Central memory CD8-positive, alpha-beta T cell (primary cell): ENCODE measurements at places on chromosomes 5 and 9.

GRCh38 chr9:109969573-109970237 is 189.7 kb downstream of the PALM2AKAP2 start:
- DNase-seq, result no peak
- H3K4me1 ChIP-seq, result peaks cover 14% of the 10 kb centered on the region
- no peak overlapping the region for H3K27ac ChIP-seq
- H3K4me3 ChIP-seq, result no peak overlapping the region
- peaks cover 8% of the 10 kb centered on the region for H3K27me3 ChIP-seq
- peaks cover 5% of the 10 kb centered on the region for H3K36me3 ChIP-seq

- no peak for DNase-seq
- H3K27me3 ChIP-seq, result no peaks in the 10 kb centered on the region
- no peak overlapping the region for H3K27ac ChIP-seq
- no peaks in the 10 kb centered on the region for H3K4me1 ChIP-seq
These were observed 26.0 kb upstream of the SVEP1 start for GRCh38 chr9:110605565-110605964.

- H3K36me3 ChIP-seq, result no peaks in the 10 kb centered on the region
- peaks cover 48% of the 10 kb centered on the region for H3K27me3 ChIP-seq
- DNase-seq, result no peak
- no peak overlapping the region for H3K27ac ChIP-seq
- H3K4me1 ChIP-seq, result no peaks in the 10 kb centered on the region
- H3K4me3 ChIP-seq, result no peak overlapping the region
These were observed 38.7 kb downstream of the NKX2-5 start for GRCh38 chr5:173196133-173196952.

DNA sequence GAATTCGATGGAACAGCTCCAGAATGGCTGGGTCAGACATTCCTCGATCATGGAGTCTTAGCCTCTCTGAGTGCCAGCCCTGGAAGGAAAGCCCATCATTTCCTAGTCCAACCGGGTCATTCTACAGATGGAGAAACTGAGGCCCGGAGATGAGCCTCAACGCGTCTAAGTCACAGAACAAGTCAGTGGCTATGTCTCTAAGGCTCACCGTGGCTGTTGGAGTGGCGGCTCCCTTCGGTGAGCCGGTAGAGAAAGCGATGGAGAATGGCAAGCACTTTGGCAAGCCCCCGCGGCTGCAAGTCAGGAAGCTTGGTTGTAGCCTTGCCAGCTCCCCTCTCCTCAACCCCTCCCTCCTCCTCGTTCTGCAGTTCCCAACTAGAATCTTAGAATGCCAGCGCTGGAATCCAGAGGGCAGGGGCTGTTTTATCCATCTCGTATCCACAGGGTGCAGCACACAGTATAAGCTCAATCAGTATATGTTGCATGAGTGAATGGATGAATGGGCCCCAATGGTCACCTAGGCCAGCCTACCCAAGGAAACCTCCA is 438 bp upstream of the ARSI start:
- H3K27ac ChIP-seq, result no peak overlapping the region
- H3K4me1 ChIP-seq, result peaks cover 6% of the 10 kb centered on the region
- DNase-seq, result no peak
- no peak overlapping the region for H3K4me3 ChIP-seq
- peaks cover 36% of the 10 kb centered on the region for H3K27me3 ChIP-seq

DNA sequence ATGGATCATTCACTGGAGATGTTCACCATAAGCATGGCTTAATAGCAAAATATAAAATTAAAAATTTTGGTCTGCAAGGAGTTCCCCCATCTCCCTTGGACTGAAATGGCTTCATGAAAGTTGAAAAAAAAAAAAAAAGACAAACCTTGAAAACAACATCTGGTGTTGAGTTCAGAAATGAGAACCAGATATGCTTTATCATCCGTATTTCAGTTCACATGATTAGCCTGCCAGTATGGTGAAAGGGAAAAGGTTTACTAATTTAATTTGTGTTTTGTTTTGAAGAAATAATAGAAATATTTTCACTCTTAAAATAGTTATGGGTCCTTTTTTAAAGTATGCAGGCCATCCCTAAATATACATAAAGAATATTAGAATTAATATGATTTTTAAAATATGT is 67.8 kb downstream of the TMEM167A start:
- peaks cover 1% of the 10 kb centered on the region for H3K36me3 ChIP-seq
- H3K27ac ChIP-seq, result no peak overlapping the region
- H3K4me1 ChIP-seq, result no peaks in the 10 kb centered on the region
- H3K27me3 ChIP-seq, result peaks cover 47% of the 10 kb centered on the region
- DNase-seq, result no peak

- H3K27ac ChIP-seq, result no peak overlapping the region
- no peak overlapping the region for H3K4me3 ChIP-seq
- no peaks in the 10 kb centered on the region for H3K36me3 ChIP-seq
- peaks cover 46% of the 10 kb centered on the region for H3K27me3 ChIP-seq
These were observed 148.3 kb downstream of the CACNA1B start for GRCh38 chr9:138025908-138026307.

DNA sequence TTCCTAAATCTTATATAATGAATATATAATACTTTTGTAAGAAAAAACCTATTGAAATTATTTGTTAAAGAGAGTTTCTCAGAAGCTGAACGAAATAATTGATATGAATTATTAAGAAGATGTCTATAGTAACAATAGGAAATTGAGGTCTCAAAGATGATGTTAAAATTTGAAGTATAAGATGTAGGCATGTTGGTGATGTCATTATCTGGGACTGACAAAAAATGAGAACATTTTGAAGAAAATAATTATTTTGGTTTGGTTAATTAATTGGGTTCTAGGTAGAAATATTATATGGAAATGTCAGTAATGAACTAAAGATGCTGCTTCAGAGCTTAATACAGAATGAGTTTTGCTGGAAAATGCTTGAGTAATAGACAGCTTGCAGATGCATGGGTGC is 501.4 kb upstream of the ST8SIA4 start:
- DNase-seq, result no peak
- H3K4me3 ChIP-seq, result no peak overlapping the region
- H3K4me1 ChIP-seq, result no peaks in the 10 kb centered on the region
- H3K27ac ChIP-seq, result no peak overlapping the region
- H3K27me3 ChIP-seq, result no peaks in the 10 kb centered on the region
